ENCODE measurements at places on chromosomes 2 and 18. TPM values are rescaled to one million over a fixed set of nuclear protein-coding genes. Genes with fewer than 3 reads are reported as not detected.

The STON1 gene
- total RNA-seq = 9.5 TPM

The RAD51AP2 gene
- 0.12 TPM for total RNA-seq

The CXCR4 gene
- 2.4 TPM for total RNA-seq

The TMEM17 gene
- 3.2 TPM for total RNA-seq

The FN1 gene
- total RNA-seq = 241 TPM

The DTNA gene
- 27.6 TPM for total RNA-seq

The ELOA2 gene
- not detected for total RNA-seq

The CFC1 gene
- 48.4 TPM for total RNA-seq

The TUBA4B gene
- total RNA-seq = not detected

- no peak overlapping the region for H3K4me3 ChIP-seq
- H3K27ac ChIP-seq = no peak overlapping the region
- DNase-seq = peak; percentile 66
- no peaks in the 10 kb centered on the region for H3K36me3 ChIP-seq
- no peaks in the 10 kb centered on the region for H3K27me3 ChIP-seq
- no peaks in the 10 kb centered on the region for H3K4me1 ChIP-seq
Measured at GRCh38 chr2:48414980-48415835, 114.7 kb upstream of the STON1 start.

DNA sequence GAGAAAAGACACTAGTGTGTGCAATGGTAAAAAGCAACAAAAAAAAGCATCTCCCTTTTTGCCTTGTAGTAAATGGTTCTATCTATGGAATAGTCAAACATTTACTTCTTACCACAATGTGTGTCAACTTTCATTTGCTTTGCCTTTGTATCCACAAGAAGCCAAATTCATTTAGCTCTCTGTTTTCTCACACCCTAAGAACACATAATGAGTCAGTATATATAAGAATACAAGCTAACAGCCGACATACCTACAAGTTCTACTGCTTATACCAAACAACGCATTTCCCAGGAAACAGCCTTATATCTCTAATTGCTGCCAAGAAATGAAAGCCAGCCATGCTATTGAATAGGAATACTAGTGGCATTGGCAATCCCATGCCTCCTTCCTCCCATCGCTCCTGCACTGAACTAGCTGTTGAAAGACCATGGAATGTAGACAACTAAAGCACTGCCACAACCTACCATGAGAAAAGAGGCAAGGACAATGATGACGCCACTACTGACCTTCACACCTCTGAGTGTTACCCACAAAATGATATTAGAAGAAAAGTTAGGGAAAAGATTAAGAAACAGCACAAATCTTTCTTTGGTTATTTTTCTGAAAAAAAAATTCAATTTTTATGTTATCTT is 243.9 kb downstream of the GCA start:
- no peak overlapping the region for H3K27ac ChIP-seq
- no peaks in the 10 kb centered on the region for H3K27me3 ChIP-seq
- H3K4me3 ChIP-seq = no peak overlapping the region
- peaks cover 5% of the 10 kb centered on the region for H3K4me1 ChIP-seq

DNA sequence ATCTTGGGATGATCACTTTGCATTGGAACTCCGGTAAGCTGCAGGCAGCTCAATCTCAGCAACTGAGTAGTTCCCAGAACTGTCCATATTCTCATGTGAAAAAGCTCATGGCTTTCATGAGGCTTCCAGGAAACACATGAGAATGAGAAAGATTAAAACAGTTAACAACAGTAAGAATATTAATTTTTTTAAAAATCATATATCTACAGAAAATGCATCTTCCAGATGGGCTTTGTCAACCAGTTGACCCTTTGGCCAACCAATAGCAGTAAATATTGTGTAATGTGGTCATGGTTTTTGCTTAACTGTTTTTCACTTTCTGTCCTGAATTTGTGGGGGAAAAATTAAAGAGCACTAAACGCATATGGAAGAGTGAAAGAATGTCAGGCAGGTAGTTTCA is 131.2 kb upstream of the CCDC195 start:
- H3K27ac ChIP-seq = no peak overlapping the region
- H3K4me1 ChIP-seq = no peaks in the 10 kb centered on the region
- DNase-seq = peak; percentile 40
- H3K27me3 ChIP-seq = no peaks in the 10 kb centered on the region

- H3K27ac ChIP-seq = peak overlapping the region; percentile 43
- H3K4me3 ChIP-seq = no peak overlapping the region
- H3K36me3 ChIP-seq = no peaks in the 10 kb centered on the region
- no peak for DNase-seq
- H3K27me3 ChIP-seq = no peaks in the 10 kb centered on the region
Measured at GRCh38 chr2:241645056-241645914, 7.8 kb downstream of the ATG4B start.

- no peaks in the 10 kb centered on the region for H3K36me3 ChIP-seq
- no peak for DNase-seq
- no peak overlapping the region for H3K4me3 ChIP-seq
- no peaks in the 10 kb centered on the region for H3K4me1 ChIP-seq
Measured at GRCh38 chr2:242027676-242028450, 158.3 kb downstream of the RTP5 start.

DNA sequence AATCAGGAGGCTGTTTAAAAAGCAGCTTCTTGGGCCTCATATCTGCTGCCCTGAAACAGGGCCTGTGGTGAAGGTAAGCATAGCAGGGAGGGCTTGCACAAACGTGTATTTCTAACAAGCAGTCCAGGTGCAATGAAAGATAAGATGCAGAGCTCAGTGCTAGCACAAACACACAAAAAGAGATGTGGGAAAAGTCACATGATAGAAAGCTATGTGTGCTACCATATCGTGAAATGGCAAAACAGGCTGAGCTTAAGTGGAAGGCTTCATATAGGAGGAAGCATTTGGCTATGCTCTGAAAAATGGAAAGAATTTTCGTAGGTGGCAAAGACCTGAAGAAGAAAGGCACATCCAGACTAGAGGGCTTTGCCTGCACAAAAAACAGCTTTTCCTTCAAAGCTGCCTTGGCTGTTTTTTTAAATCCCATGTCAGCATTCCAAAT is 10.2 kb downstream of the RSAD2 start:
- no peaks in the 10 kb centered on the region for H3K36me3 ChIP-seq
- H3K4me1 ChIP-seq = no peaks in the 10 kb centered on the region
- DNase-seq = no peak
- no peak overlapping the region for H3K27ac ChIP-seq

GRCh38 chr2:47459021-47459420 is 56.1 kb downstream of the MSH2 start:
- H3K27me3 ChIP-seq = no peaks in the 10 kb centered on the region

DNA sequence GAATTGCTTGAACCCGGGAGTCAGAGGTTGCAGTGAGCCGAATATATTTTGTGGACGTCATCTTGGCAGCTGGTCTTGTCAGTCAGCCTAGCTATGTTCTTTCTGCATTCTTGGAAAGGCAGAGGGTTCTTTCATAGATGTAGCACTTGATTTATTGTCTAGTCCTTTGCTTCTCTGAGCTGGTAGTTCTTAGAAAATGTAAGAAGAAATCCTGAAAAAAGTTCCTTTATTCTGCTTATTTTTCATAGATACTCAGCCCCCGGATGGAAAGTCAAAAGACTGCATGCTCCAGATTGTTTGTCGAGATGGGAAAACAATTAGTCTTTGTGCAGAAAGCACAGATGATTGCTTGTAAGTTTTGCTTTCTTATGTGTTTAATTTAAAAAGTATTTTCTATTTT is 21.3 kb downstream of the PLEKHB2 start:
- H3K27me3 ChIP-seq = no peaks in the 10 kb centered on the region
- H3K36me3 ChIP-seq = peaks cover 36% of the 10 kb centered on the region
- no peak overlapping the region for H3K4me3 ChIP-seq
- DNase-seq = no peak
- H3K27ac ChIP-seq = no peak overlapping the region

GRCh38 chr2:18821431-18821830 is 232.1 kb upstream of the NT5C1B start:
- peaks cover 22% of the 10 kb centered on the region for H3K4me1 ChIP-seq
- H3K27me3 ChIP-seq = no peaks in the 10 kb centered on the region
- H3K27ac ChIP-seq = no peak overlapping the region

DNA sequence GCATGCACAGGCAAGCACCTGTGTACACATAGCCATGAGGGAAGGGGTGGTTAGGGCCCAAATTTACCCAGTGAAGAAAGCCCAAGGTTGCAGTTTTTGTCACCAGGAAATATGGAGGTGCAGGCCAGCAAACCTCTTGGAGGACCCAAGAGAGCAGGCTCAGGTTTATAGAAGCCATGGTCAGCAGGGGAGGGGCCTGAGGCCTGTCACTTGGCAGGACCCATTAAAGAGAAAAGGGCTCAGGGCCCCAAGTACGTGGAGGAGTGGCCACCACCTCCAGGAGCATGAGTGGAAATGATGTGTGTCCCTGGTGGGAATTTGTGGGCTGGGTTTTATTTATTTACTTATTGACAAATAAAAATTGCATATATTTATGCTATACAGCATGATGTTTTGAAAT is 192.9 kb downstream of the HAUS1 start:
- H3K4me1 ChIP-seq = peaks cover 15% of the 10 kb centered on the region
- H3K27ac ChIP-seq = no peak overlapping the region
- H3K36me3 ChIP-seq = no peaks in the 10 kb centered on the region
- H3K4me3 ChIP-seq = no peak overlapping the region
- no peak for DNase-seq
- no peaks in the 10 kb centered on the region for H3K27me3 ChIP-seq

DNA sequence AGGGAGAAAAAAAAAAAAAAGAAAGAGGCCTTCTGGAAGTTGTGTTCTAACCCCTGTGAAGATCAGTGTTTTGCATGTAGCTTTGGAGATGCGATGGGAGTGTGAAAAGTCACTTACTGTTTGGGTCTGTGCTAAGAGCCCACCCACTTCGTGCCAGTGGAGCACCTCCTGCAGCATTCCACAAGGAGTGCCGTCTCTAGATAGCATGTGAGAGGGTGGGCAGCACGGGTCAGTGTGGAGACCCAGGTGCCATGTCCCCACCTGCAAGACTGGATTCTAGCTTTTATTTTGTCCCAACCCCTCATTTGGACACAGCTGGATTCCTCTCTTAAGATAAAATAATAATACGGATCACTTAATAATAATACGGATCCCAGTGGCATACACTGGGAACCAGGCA is 12.5 kb upstream of the TMEM185B start:
- H3K36me3 ChIP-seq = no peaks in the 10 kb centered on the region
- H3K4me3 ChIP-seq = no peak overlapping the region
- no peak overlapping the region for H3K27ac ChIP-seq

DNA sequence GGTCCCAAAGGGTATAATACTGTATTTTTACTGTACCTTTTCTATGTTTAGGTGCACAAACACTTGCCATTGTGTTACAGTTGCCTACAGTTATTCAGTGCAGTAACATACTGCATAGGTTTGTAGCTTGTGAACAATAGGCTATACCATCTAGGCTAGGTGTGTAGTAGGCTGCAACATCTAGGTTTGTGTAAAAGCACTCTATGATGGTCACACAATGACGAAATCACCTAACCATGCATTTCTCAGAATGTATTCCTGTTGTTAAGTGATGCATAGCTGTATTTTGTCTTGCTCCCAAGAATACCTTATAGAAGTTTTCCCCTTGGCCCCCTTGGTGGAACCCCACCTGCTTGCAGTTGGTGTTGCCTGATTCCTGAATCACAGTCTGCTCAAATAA is 29.3 kb upstream of the AGFG1 start:
- H3K27ac ChIP-seq = no peak overlapping the region
- H3K36me3 ChIP-seq = no peaks in the 10 kb centered on the region

DNA sequence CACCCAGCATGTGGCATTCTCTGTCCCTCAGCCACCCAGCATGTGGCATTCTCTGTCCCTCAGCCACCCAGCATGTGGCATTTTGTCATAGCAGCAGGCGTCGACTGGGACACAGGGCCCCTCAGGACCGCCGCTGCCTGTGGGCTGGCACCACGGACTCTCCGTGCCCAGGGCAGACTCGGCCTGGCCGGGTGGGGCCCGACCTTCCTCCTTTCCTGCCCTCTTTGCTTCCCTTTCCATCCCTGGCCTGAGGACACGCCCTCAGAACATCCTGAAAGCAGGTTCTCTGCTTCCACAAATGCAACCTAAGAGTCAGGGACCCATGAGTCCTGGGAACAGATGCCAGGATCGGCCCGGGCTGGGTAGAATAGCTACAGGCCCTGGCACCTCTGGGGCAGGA is 291.4 kb upstream of the SALL3 start:
- no peak for DNase-seq
- H3K36me3 ChIP-seq = no peaks in the 10 kb centered on the region
- no peak overlapping the region for H3K27ac ChIP-seq
- H3K4me1 ChIP-seq = no peaks in the 10 kb centered on the region
- H3K4me3 ChIP-seq = no peak overlapping the region
- H3K27me3 ChIP-seq = no peaks in the 10 kb centered on the region
